ENCODE measurements at places on chromosomes 12 and 14.

GRCh38 chr12:77947746-77948145 is 117.1 kb downstream of the NAV3 start:
- DNase-seq: no peak

DNA sequence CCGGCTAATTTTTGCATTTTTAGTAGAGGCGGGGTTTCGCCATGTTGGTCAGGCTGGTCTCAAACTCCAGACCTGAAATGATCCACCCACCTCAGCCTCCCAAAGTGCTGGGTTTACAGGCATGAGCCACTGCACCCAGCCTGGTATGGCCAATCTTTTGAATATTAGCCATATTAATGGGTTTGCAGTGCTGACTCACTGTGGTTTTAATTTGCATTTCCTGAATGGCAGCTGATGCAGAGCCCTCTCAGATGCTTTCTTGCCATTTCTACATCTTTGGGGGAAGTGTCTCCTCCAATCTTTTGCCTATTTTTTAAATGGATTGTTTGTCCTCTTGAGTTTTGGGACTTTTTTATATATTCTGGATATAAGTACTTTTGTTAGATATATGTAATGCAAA is 55.5 kb upstream of the NPAS3 start:
- DNase-seq: no peak

DNA sequence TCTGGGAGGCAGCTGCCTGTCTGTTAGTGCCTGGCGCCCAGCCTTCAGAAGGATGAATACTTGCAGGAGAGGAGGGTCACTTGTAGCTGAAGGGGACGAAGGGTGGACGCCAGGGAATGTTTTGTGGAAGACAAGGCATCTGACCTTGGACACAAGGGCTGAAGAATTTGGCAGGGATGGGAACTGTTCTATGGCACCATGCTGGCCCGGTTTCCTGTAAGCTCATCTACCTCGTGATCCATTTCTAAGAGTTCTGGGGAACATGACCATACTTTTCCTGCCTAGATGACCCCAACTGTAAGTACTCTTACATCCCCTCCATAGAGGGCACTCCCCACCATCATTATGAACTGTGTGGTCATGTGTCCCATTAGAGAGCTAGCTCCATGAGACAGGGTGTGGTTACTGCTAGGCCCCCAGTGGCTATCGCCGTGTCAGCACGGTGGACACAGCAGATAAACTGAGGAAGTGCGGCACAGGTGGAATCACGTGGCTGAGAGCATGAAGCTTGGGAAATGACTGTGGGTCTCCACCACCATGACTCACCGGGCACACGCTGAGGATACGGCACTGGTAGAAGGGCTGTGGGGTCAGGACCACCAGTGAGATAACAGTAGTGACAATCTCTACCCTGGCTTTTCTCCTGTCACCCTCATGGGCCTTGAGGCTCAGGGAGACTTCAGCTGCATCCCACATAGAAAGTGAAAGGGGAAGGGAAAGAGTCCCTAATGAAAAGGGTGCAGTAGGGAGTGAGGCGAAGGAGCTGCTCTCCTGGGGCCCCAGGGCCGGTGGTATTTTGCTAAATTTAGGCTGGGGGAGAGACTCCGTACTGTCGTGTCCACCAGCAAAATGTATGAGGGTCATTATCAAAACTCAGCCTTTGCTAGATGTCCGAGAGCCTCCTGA is 252.6 kb downstream of the FOXN3 start:
- no peak for DNase-seq

- DNase-seq: no peak
Observed at GRCh38 chr14:76169776-76170175, 18.1 kb downstream of the GPATCH2L start.

- no peak for DNase-seq
Observed at GRCh38 chr12:40202095-40203059, 22.4 kb upstream of the LRRK2 start.

DNA sequence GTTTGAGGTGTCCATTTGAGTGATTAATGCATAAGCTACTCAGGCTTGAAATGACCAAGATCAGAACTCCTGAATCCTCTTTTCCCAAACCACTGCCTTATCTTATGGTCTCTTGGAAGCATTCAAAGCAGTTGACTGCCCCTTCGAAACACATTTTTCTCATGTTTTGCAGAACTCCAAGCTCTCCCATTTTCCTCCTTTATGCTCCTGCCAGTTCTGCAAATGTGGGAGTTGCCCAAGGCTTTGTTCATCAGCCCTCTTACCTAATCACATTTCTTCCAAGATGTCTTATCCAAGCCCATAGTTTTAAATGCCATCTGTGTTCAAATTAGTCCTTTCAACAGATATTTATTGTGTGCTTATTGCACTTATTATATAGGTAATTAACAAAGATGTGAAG is 1.8 kb upstream of the DNAAF2 start:
- no peak for DNase-seq

DNA sequence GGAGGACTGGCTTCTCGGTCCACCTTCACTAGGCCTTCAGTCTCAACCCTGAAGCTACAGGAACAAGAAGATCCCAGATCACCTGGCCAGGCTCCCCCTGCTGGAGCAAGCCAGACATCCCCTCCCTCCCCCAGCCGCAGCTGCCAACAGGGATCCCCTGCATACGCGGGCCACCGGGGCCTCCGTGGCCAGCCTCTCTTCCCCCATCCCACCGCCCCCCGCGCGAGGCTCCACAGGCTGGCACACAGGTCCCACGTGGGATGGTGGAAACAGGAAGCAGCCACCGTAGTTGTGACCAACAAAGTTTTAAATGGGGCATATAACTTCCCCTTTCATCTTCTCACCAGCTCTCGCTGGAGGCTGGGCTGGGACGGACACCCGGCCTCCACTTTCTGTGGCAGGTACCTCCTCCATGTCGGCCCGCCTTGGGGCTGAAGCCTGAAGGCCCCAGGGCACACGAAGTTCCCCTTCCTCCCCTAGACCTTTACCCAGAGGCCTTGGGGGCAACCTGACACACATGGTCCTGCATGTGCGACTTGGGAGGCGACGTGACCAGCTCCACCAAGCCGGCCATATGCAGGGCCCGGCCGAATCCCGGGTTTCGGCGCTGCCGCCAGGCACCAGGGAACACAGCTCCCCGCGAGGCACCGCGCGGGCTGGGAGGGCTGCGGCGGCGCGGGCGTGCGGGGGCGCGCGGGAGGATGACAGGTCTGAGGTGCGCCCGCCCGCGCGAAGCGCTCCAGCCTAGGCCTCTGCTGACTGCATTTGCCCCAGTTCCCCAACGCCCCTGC is 44.4 kb upstream of the PNMA1 start:
- DNase-seq: peak; percentile 59

DNA sequence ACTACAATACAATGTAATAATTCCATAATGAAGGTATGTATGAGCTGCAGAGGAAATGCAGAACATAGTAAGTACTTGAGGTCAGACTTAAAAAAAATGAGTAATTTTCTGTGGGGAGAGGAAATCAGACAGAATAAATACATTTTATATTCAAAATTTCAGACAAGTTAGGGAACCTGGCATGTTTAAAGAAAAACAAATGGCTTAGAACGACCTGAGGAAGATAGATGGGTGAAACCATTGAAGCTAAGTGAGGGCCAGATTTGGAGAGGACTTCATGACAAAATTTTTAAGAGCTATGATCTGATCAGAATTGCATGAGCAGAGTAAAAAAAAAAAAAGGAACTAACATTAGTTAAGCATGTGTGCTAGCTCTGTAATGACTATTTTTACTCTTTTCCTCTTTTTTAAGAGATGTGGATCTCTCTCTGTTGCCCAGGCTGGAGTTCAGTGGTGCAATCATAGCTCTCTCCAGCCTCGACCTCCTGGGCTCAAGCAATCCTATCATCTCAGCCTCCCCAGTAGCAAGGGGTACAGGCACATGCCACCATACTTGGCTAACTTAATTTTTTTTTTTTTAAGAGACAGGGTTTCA is 157.6 kb upstream of the PDE3A start:
- DNase-seq: no peak
